Activated naive CD8-positive, alpha-beta T cell treated with anti-CD3 and anti-CD28 coated beads for 36 hours (primary cell): ENCODE measurements at places on chromosomes 2 and 18. TPM values are rescaled to one million over a fixed set of nuclear protein-coding genes. Genes with fewer than 3 reads are reported as not detected.

GRCh38 chr18:73446502-73446901 is 578.7 kb upstream of the NETO1 start:
- no peaks in the 10 kb centered on the region for H3K36me3 ChIP-seq
- H3K27ac ChIP-seq: no peak overlapping the region
- H3K4me3 ChIP-seq: no peak overlapping the region
- H3K4me1 ChIP-seq: no peaks in the 10 kb centered on the region
- DNase-seq: no peak

GRCh38 chr18:68962623-68963022 is 164.7 kb downstream of the CCDC102B start:
- no peak for DNase-seq
- no peak overlapping the region for H3K4me3 ChIP-seq
- H3K27ac ChIP-seq: no peak overlapping the region
- no peaks in the 10 kb centered on the region for H3K4me1 ChIP-seq
- no peaks in the 10 kb centered on the region for H3K27me3 ChIP-seq

- H3K4me3 ChIP-seq: no peak within 1 kb of the TSS
- H3K27ac ChIP-seq: no peak within 1 kb of the TSS
- H3K36me3 ChIP-seq: no peaks in the 10 kb centered on the region
- H3K27me3 ChIP-seq: no peaks in the 10 kb centered on the region
- DNase-seq: no peak
- peaks cover 5% of the 10 kb centered on the region for H3K4me1 ChIP-seq
Observed at GRCh38 chr2:240868286-240869108, at the start of gene AGXT. AGXT (plus strand) TSS chr2:240868824; CDS start chr2:240868866, 42 bp downstream.

DNA sequence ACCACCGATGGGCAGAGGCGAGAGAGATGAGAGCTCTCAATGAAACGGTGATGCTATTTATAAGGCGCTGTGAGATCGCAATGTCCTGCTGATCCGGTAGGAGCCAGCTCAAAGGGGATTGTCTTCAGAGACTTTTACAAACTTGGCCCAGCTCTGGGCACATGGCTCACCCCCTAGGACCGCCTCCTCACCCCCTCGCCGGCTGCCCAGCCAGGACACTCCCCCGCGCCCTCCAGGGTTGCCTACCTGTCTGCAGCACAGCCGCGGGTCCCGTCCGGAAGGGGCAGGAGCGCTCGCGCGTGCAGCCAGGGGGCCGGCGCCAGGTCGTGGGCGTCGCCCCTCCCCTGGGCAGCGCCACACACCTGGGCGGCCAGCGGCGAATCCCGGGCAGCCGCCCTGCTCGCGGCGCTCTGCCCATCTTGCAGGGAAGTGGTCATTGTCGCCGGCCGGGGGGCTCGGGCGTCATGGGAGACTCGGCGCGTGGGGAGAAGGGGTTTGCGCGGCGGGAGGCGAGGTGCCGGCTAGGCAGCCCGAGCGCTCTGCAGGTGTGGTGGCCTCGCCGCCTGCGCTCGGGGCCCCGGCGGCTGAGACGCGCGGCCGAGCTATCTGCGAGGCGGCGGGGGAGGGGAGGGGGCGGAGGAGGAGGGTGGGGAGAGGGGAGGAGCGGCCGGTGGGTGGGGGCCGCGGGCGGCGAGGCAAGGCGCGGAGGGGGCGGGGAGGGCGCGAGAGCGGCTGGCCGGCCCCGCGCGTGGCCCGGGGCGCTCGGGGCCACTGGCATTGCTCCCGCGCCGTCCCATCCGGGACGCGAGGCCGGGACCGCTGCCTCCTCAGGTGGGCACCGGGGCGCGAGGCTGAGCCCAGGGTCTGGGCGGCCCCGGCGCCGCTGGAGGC is at the start of gene GRB14:
Gene GRB14 (minus strand): TSS at position 610 of the 891 bp plus-strand sequence. CDS start 173 bp downstream, at position 437.
- H3K4me3 ChIP-seq: peak within 1 kb of the TSS; percentile 40
- H3K4me1 ChIP-seq: peaks cover 3% of the 10 kb centered on the region
- DNase-seq: peak; percentile 4
- H3K27ac ChIP-seq: no peak within 1 kb of the TSS

DNA sequence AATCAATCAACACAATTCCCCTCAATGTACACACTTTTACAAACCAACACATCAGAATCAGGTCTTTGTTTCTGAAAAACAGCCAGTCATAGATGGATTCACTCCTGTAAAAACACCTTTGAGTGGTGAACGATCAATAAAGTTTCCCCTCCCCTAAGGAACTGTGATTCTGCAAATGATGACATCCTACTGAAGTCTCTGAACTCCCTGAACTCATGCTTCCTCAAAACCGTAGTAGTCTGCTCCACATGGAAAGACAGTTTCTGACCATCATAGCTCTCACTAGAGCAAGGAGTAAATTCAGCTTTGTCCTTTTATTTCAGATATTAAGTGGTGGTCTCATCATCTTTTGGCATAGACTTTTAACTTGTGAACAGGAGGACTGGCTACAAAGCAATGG is 43.5 kb upstream of the ACTR3 start:
- H3K27me3 ChIP-seq: no peaks in the 10 kb centered on the region
- peaks cover 22% of the 10 kb centered on the region for H3K36me3 ChIP-seq
- no peak overlapping the region for H3K27ac ChIP-seq
- H3K4me1 ChIP-seq: peaks cover 8% of the 10 kb centered on the region
- no peak for DNase-seq
- H3K4me3 ChIP-seq: no peak overlapping the region

DNA sequence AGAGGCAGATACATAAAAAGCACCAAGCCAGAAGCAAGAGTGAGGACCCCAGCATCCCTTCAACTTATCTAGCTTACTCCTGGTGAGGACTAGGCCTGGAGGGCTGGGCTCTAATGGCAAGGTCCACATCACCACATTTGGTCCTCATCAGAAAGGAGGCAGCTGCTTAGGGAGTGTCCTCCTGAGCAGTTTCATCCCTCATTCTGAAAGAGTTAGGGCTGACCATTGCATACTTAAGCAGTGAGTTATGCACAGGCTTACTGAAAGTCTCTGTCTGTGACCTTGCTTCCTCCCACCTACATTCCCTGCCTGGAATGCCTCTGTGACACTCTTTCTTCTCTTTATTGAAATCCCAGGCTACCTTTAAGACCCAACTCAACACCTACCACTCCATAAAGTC is 301.8 kb upstream of the ACVR2A start:
- no peaks in the 10 kb centered on the region for H3K4me1 ChIP-seq
- H3K27ac ChIP-seq: no peak overlapping the region

- H3K4me1 ChIP-seq: no peaks in the 10 kb centered on the region
- H3K36me3 ChIP-seq: no peaks in the 10 kb centered on the region
- H3K27me3 ChIP-seq: peaks cover 15% of the 10 kb centered on the region
Observed at GRCh38 chr2:219718066-219718465, 90.6 kb downstream of the SLC4A3 start.

- peak overlapping the region; percentile 12 for H3K27ac ChIP-seq
- H3K4me3 ChIP-seq: no peak overlapping the region
- no peaks in the 10 kb centered on the region for H3K27me3 ChIP-seq
- H3K36me3 ChIP-seq: peaks cover 21% of the 10 kb centered on the region
Observed at GRCh38 chr2:121634354-121635307, 14.6 kb downstream of the CLASP1 start.

GRCh38 chr2:220373878-220374277 is 746.4 kb downstream of the SLC4A3 start:
- no peak overlapping the region for H3K4me3 ChIP-seq
- DNase-seq: no peak
- H3K27ac ChIP-seq: no peak overlapping the region
- no peaks in the 10 kb centered on the region for H3K36me3 ChIP-seq
- no peaks in the 10 kb centered on the region for H3K4me1 ChIP-seq

- no peaks in the 10 kb centered on the region for H3K4me1 ChIP-seq
- no peak overlapping the region for H3K27ac ChIP-seq
- peaks cover 8% of the 10 kb centered on the region for H3K27me3 ChIP-seq
- no peak overlapping the region for H3K4me3 ChIP-seq
- H3K36me3 ChIP-seq: no peaks in the 10 kb centered on the region
Observed at GRCh38 chr2:126798276-126799140, 100.2 kb upstream of the TEX51 start.

- DNase-seq: no peak
- peaks cover 38% of the 10 kb centered on the region for H3K36me3 ChIP-seq
- H3K4me3 ChIP-seq: peak overlapping the region; percentile 95
Observed at GRCh38 chr2:53770264-53770663, 2.7 kb downstream of the CHAC2 start.

- no peaks in the 10 kb centered on the region for H3K36me3 ChIP-seq
- H3K4me1 ChIP-seq: peaks cover 9% of the 10 kb centered on the region
- H3K27ac ChIP-seq: no peak overlapping the region
- H3K27me3 ChIP-seq: peaks cover 16% of the 10 kb centered on the region
Observed at GRCh38 chr2:71604726-71605120, 151.4 kb downstream of the DYSF start.

- DNase-seq: no peak
- peaks cover 3% of the 10 kb centered on the region for H3K4me1 ChIP-seq
- no peak overlapping the region for H3K4me3 ChIP-seq
- no peaks in the 10 kb centered on the region for H3K36me3 ChIP-seq
Observed at GRCh38 chr2:161004379-161004778, 155.8 kb upstream of the TANK start.

DNA sequence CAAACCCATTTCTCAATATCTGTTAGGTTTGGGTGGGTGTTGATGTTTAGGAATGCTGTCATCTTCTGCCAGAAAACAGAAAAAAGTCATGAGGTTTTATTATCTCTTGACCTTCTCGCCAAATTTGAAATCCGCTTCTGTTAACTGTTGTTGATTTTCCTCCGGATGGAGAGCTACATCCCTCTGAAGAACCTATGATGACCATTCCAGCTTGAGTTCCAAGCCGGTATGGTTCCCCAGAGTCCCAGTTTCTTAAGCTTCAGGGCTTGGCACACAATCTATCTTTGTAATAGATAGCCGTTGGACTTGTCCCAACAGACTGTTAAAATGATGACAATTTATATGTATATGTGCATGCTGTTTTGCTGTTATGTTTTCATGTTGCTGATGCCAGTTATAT is 1201.0 kb downstream of the LRP1B start:
- no peaks in the 10 kb centered on the region for H3K27me3 ChIP-seq
- H3K4me3 ChIP-seq: no peak overlapping the region
- H3K27ac ChIP-seq: no peak overlapping the region
- no peaks in the 10 kb centered on the region for H3K4me1 ChIP-seq

- no peaks in the 10 kb centered on the region for H3K27me3 ChIP-seq
- H3K4me1 ChIP-seq: peaks cover 27% of the 10 kb centered on the region
- no peak overlapping the region for H3K4me3 ChIP-seq
- no peak for DNase-seq
- peaks cover 8% of the 10 kb centered on the region for H3K36me3 ChIP-seq
- no peak overlapping the region for H3K27ac ChIP-seq
Observed at GRCh38 chr2:240137596-240138253, 1.6 kb upstream of the COPS9 start.

GRCh38 chr2:18986046-18986445 is 372.4 kb downstream of the OSR1 start:
- no peaks in the 10 kb centered on the region for H3K4me1 ChIP-seq
- H3K36me3 ChIP-seq: no peaks in the 10 kb centered on the region
- H3K27ac ChIP-seq: no peak overlapping the region
- no peaks in the 10 kb centered on the region for H3K27me3 ChIP-seq
- DNase-seq: no peak

DNA sequence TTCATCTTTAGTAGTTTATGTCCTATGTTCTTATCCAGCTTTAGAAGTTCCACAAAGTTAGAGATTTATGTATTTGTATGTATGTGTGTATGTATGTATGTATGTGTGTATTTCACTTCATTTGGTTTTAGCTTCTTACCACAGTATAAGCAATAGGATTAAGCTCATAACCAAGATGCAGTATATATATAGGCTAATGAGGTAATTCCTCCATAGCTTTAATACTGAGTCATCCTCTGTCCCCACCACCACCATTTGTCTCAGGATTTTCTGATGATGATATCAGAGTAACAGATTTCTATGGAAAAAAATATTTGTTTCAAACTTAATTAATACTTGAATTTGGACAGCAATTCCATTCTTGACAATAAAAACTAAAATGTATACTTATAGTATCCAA is 159.2 kb downstream of the SOX11 start:
- no peaks in the 10 kb centered on the region for H3K36me3 ChIP-seq
- no peaks in the 10 kb centered on the region for H3K4me1 ChIP-seq
- H3K4me3 ChIP-seq: no peak overlapping the region
- no peak overlapping the region for H3K27ac ChIP-seq

GRCh38 chr18:46660957-46661749 is 4.1 kb upstream of the LOXHD1 start:
- no peaks in the 10 kb centered on the region for H3K27me3 ChIP-seq
- no peaks in the 10 kb centered on the region for H3K4me1 ChIP-seq
- no peaks in the 10 kb centered on the region for H3K36me3 ChIP-seq
- H3K27ac ChIP-seq: no peak overlapping the region

DNA sequence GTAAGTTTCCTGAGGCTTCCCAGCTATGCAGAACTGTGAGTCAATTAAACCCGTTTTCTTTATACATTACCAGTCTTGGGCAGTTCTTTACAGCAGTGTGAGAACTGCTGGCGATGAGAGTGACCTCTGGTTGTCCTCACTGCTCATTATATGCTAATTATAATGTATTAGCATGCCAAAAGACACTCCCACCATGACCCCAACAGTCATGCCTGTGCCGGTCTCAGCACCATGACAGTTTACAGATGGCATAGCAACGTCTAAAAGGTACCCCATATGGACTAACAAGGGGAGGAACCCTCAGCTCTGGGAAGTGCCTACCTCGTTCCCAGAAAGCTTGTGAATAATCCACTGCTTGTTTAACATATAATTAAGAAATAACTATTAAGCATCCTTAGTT is 8.1 kb upstream of the IL1A start:
- no peak overlapping the region for H3K27ac ChIP-seq
- H3K4me1 ChIP-seq: peaks cover 10% of the 10 kb centered on the region
- no peaks in the 10 kb centered on the region for H3K36me3 ChIP-seq

GRCh38 chr2:42072349-42073118 is 24.7 kb downstream of the PKDCC start:
- no peaks in the 10 kb centered on the region for H3K36me3 ChIP-seq
- no peak overlapping the region for H3K4me3 ChIP-seq
- H3K27me3 ChIP-seq: peaks cover 23% of the 10 kb centered on the region
- H3K27ac ChIP-seq: no peak overlapping the region
- DNase-seq: no peak
- H3K4me1 ChIP-seq: no peaks in the 10 kb centered on the region

The POTEC gene
- total RNA-seq: not detected

The VWA3B gene
- not detected for total RNA-seq

The IL1F10 gene
- total RNA-seq: not detected

The MDH1 gene
- 235 TPM for total RNA-seq

The NAT8 gene
- total RNA-seq: not detected

The ANKAR gene
- total RNA-seq: 2.4 TPM

The CTAGE1 gene
- not detected for total RNA-seq

The TAF4B gene
- 20.2 TPM for total RNA-seq

The DQX1 gene
- total RNA-seq: 0.16 TPM

The MYL1 gene
- not detected for total RNA-seq

The TCF4 gene
- total RNA-seq: 1.4 TPM

The ALKAL2 gene
- not detected for total RNA-seq

The IL36RN gene
- not detected for total RNA-seq

The WDR43 gene
- 191 TPM for total RNA-seq
